T-helper 22 cell (primary cell): ENCODE measurements at places on chromosomes 4 and X.

GRCh38 chr4:92953462-92953861 lies 649.7 kb downstream of the GRID2 start:
- no peak for DNase-seq

DNA sequence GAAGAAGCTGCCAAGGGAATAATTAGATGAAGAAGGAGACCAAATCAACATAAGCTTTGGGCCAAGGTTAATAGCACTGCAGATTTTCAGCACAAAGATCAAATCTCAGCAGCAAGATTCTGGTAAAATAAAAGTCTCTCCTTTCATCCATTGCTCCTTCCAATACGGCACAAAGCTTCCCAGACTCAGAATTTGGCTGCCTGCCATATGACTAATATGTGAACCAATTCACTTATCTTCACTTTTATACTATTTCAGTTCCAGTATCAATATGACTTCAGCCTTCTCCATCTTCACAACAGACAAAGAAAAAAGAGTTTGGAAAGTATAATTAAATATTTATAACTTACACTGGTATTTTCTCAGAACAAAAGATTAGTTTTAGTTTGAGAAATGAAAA lies 978.3 kb upstream of the GRID2 start:
- no peak for DNase-seq

DNA sequence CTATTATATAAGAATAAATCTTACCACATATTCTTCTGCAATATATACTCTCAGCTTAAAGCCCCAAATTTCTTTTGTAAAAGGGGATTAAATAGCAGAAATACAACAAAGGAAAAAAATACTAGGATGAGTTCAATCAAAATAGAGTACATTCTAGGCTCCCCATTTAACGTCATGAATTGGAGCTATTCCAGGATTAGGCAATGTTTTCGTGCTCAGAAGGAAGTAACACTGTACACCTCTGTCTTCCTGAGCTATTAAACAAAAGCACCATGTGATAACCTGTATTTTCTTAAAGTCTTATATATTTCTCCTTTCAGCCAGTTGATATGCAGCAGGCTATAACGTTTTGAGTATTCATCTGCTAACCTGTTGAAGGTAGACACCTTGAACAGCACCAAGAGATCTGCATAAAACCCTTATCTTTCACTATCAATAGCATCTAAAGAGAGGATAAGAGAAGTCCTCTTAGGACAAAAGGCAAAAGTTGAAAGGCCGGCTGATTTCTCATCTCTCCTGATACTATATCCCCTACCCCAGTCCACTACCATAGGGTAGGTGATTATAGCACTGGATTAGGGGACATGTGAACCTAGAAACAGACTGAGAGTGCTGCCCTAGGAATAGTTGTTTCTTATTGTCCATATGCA lies 31.5 kb downstream of the TEC start:
- DNase-seq = no peak

- no peak for DNase-seq
These were observed 190.8 kb upstream of the GK2 start for GRCh38 chr4:79598801-79599200.

DNA sequence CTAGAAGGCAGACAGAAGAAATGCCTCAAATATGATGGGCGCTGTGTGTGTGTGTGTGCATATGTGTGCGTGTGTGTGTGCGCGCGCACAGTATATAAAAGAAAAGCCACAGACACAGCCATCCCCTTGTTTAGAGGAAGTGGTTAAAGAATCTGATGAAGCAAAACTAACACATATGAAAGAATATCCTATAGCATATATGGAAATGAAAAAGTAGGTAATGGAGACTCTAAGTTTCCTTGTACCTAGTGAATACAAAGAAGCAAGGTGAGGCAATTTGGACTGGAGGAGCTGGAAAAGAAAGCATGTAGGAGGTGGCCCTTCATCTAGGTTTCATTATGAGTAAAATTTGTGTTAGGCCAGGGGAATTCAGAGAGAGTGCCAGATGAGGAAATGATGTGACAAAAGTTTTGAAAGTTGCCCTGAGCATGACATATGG lies 58.6 kb upstream of the MCF2 start:
- DNase-seq = peak; percentile 1

DNA sequence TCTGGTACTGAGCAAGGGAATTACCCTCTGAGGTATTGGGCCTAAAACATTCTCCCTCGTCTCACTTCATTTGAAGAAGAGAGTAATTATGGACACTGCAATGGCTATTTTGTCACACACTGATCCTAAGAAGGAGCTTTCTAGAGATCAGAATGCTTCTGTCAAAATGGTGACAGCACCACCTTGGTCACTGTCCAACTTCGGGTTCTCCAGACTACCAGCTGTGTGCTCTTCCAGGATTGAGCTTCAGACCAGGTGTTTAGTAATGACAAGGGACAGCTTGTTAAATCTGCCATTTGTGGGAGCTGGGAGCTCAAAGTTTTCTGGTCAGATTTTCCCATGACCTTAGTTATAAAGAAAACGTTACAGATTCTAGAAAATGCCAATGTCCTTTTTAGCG lies 105.4 kb downstream of the POLA1 start:
- DNase-seq = no peak

DNA sequence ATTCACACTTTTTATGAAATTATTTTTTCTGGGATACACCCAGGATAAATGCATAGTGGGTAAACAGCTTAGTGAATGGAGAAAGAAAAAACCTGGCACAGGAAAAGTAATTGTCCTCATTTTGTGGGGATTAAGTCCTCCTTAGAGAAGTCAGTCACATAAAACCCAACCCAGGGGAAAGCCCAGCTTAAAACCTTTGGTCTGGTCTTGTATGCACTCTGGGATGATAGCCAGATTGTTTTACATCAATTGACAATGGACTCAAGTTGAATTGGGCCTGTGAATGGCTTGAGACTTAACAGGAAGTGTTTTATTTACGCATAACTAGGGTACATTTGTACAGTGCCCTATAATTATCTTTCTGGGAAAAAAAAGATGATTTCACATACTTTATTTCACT lies 561.3 kb upstream of the GRIA3 start:
- no peak for DNase-seq

GRCh38 chr4:107978716-107979451 lies 10.8 kb upstream of the HADH start:
- DNase-seq = no peak

GRCh38 chr4:106056914-106057313 lies 161.6 kb downstream of the NPNT start:
- no peak for DNase-seq

DNA sequence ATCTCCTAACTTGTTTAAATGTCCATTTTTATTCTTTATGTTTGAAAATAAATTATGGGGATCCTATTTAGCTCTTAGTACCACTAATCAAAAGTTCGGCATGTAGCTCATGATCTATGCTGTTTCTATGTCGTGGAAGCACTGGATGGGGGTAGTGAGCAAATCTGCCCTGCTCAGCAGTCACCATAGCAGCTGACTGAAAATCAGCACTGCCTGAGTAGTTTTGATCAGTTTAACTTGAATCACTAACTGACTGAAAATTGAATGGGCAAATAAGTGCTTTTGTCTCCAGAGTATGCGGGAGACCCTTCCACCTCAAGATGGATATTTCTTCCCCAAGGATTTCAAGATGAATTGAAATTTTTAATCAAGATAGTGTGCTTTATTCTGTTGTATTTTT lies 27.6 kb downstream of the NUDT6 start:
- DNase-seq = no peak

DNA sequence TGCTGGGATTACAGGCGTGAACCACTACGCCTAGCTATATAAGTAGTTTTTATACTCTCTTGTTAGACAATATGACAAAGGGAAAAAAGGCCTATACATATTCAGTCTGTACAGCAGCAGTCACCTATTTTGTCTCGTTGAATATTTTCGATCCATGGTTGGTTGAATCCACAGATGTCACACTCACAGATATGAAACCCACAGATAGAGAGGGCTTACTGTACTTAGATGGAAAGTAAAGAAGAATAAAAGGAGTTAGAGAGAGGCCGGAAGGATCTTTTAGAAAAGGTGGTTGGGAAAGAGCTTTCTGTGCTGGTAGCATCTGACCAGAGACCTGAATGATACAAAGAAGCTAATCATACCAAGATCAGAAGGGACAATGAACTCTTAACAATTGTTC lies 38.3 kb upstream of the SPINK2 start:
- DNase-seq = no peak

GRCh38 chr4:7197910-7198309 lies 5.6 kb downstream of the SORCS2 start:
- DNase-seq = no peak

- DNase-seq = no peak
These were observed 73.1 kb upstream of the ANKRD50 start for GRCh38 chr4:124785645-124786044.

GRCh38 chr4:115361781-115362180 lies 248.4 kb upstream of the NDST4 start:
- DNase-seq = no peak

DNA sequence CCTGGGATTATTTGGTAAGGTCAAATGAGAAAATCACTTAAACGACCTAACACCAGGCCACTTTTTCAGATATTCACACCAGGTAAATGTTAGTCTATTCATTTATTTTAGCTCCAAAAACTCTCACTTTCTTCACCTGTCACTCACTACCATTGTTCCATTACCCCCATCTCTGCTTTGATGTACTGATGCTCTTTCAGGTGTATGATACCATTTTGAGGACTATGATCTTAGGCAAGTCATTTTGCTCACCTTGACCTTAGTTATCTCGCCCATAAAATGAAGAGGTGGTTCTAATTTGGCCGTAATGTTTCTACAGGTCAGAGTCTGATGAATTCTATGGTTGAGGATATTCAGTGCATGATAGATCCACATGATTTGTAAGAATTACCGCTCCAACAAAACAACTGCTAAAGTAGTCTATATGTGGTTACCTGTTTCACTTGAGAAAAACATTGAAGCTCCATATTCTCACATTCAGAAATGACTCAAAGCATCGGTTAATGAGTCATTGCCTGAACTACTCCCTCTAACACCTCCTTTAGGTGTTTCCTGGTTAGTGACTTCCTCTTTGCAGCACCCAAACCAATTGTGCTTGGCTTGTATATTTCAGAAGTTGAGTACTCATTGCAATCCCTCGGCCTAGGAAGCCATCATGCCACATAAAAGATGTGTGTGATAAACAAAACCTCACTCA lies 4.5 kb downstream of the DTHD1 start:
- peak; percentile 47 for DNase-seq

DNA sequence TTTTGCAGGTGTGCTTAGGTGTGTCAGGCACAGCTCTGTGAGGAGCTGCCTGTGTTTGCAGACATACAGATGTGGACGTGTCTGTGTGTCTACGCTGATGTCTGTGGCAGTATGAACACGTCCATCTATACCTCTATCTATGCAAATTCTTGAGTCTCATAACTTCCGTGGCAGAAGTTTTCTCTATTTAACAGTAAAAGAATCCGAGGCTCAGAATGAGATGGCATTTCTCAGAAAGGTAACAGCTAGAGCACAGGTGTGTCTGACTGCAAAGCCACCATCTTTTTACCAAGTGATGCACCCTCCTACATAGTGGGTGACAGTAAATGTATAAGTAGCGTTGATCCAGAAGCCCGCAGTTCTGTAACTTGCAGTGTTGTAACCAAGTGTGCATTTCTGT lies 39.9 kb upstream of the CYP4V2 start:
- DNase-seq = no peak

DNA sequence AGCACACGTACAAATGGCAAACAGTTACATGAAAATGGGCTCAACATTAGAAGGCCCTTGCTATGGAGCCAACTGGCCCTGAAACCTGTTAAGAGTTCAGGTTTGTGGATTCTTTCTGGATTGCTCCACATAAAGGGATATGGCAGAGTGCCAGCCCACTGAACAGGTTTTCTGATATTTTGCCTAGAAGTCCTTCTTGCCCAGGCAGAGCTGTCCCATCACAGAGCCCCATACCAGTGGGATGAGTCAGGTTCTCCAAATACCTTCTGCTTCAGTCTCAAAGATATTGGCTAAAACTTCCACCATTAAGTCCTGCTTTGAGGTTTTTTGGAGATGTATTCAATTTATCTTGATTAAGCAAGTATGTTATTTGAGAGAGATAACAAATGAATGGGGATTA lies 146.8 kb upstream of the IL1RAPL2 start:
- no peak for DNase-seq

GRCh38 chrX:121151293-121151692 lies 103.9 kb downstream of the GLUD2 start:
- no peak for DNase-seq

DNA sequence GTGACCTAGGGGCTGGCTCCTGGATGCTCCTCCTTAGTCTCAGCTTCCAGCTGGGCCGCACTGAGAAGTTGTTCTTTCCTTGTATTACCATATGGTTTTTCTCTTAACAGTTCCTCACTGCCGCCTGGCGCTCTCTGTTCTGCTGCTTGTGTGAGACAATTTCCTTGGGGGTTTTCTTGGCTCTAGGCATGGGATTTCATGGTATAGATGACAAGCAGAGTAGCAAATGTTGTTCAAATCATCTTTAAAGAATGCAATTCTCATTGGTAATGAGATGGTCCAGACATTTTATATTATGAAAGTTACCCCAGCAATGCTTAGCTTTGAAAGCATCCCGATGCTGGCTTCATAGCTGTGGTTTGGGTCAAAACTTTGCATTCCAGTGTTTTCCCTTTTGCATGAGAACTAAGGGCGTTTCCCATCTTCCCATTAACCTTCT lies 37.6 kb downstream of the SEPTIN11 start:
- DNase-seq = no peak

- no peak for DNase-seq
These were observed 778.7 kb downstream of the CENPC start for GRCh38 chr4:66766557-66766956.

DNA sequence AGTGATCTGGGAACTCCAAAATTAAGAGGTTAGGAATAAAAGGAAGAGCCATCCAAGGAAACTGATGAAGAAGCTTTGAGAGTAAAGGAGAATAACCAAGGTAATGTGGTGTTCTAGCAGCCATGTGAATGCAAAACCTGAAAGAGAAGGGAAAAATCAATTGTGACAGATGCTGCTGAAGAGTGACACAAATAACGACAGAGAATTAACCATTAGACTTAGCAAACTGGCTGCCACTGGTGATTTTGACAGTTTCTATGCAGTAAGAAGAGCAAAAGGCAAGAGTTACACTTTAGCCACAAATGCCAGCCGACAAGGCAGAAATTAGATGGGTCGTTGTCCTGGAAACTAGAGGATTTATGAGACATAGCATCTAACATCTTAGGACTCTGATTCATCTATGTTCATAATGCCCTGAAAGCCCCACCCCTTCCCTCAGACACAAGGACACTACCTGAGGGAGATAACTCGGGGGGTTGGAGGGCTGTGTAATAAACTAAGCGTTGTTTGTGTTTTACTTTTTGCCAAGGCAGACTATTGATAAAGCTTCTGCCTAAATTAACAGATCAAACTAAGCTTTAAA lies 13.0 kb upstream of the TMEM144 start:
- no peak for DNase-seq

DNA sequence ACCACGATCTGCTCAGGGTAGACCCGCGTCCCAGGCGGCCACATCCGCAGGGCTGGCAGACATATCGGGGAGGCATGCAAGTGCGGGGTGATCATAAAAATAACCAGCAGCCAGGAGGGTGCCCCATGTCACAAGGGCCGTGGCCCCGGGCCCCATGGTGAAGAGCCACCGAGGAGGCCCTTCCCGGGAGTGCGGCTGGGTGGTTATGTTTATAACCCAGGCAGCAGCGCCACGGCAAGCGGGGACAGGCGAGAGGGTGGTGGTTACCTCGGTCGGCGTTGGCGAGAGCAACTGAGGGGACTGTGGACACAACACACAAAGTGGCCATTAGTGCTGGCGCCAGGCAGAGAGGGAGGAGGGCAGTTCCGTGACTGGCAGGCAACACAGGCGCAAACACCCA lies 92.7 kb upstream of the AFAP1 start:
- DNase-seq = no peak

GRCh38 chrX:47247206-47247998 lies 14.6 kb downstream of the USP11 start:
- no peak for DNase-seq

- DNase-seq = no peak
These were observed 60.7 kb downstream of the EFHC2 start for GRCh38 chrX:44282753-44283152.
